ENCODE measurements at places on chromosomes 4 and X. TPM values are rescaled to one million over a fixed set of nuclear protein-coding genes. Genes with fewer than 3 reads are reported as not detected.
A peak's percentile ranks its signal among the peaks of the same experiment; 100 is the strongest.

Gene GLRA3
- total RNA-seq: not detected

Gene CXCL5
- not detected for total RNA-seq

GRCh38 chr4:74934016-74934831 lies 1.3 kb downstream of the PARM1 start:
- DNase-seq: peak; percentile 35

DNA sequence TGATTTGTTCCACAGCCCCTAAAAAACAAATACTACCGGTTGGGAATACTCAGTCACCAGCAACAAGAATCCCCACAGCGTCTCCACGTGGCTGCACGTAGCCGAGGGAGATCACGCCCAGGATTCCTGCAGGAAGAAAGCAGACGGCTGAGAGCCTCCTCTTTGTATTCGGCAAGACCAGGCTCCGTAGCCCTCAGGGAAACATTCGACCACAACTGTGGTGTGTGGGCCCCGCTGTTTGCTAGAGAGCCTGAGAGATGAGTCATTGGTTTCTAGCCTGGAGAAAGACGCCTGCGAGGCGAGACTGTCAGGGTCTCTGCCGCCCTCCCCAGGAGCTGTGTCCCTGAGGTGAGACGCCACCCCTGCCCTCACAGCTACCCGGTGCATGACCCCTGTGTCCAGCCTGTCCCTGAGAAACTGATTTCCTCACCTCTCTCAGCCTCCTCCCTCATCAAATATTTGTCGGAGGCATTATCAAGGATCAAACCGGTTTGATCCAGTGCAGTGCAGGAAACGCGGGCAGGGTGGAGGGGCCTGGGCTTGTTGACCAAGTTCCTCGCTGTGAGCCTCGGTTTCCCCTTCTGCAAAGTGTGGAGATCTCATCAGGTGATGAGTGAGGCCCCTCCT lies 4.7 kb upstream of the S100P start:
- no peak for DNase-seq

DNA sequence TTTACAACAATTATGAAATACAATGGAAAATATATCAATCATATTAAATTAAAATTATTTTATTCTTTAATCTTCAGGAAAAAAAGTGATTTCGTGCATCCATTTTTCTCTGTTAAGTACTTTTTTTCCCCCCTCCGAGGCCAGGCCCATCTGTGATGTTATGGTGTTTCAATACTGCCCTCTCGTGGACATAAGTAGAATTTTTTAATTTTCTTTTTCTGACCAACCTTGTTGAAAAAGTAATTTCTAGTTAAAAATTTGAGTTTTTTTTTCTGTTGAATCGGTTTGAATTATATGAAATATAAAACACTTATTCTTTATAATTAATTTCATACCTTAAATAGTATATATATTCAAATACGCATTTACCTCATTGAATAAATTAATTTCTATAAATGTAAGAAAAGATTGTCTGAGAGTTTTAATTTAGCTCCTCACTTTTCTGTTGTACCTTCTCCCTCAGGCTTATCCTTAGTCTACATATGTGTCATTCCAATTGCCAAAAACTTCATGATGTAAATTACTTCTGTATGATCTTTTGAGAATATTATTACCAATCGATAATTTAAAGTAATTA lies 175.8 kb upstream of the TECRL start:
- no peak for DNase-seq
